ENCODE measurements at places on chromosomes 4 and X.

DNA sequence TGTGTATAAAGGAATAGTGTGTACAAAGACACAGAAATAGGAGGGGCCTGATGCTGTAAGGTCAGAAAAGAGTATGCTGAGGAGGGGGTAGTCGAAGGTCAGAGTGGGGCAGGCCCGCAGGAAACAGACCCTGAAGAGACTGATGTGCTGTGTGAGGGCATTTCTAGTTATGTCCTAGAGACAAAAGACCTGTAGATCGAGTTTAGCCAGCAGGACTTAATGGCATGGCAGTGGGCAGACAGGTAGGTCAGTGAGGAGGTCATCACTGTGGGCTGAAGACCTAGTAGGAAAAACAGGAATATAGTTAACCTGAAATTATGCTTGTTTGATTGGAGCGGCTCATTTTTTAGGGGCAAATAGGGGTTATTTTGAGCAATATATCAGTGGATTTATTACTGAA is 57.1 kb downstream of the KIAA0232 start:
- no peak for DNase-seq

DNA sequence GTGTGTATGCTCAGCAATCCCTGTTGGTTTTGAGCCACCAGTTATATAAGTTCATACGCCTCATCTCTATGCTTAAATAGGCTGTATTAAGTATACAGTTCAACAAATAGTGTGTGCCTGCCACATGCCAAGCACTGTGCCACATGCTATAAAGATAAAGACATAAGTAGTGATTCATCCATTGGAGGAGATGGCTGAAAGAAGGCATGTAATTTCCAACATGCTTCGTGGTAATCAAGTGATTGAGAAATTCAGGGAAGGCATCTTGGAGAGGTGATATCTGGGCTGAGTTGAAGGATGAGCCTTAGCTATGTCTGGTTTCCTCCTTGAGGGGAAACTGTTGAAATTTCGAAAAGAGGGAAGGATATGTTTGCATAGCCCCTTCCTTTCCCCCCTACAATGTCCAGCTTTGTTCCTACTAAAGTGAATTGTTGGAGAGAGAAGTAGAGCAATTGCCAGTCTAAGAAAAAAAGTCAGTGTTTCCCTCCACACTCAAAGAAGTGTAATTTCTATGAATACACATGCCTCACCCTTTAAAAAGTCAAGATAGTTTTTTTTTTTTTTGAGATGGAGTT is 96.5 kb downstream of the ARHGAP10 start:
- DNase-seq = no peak

DNA sequence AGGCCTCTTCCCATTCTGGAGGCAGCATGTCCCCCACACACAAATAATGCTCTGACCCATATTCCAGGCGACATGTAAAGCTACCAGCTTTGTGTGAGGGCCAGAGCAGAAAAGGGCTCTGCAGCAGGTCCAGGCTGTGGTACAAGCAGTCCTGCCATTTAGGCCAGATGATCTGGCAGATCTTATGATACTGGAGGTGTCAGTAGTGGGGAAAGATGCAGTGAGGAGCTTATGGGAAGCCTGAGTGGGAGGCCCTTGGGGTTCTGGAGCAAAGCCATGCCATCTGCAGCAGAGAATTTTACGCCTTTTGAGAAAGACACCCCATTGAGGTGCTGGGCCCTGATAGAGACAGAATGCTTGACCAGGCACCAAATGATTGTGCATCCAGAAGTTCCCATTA is 7.7 kb downstream of the SYN1 start:
- no peak for DNase-seq

DNA sequence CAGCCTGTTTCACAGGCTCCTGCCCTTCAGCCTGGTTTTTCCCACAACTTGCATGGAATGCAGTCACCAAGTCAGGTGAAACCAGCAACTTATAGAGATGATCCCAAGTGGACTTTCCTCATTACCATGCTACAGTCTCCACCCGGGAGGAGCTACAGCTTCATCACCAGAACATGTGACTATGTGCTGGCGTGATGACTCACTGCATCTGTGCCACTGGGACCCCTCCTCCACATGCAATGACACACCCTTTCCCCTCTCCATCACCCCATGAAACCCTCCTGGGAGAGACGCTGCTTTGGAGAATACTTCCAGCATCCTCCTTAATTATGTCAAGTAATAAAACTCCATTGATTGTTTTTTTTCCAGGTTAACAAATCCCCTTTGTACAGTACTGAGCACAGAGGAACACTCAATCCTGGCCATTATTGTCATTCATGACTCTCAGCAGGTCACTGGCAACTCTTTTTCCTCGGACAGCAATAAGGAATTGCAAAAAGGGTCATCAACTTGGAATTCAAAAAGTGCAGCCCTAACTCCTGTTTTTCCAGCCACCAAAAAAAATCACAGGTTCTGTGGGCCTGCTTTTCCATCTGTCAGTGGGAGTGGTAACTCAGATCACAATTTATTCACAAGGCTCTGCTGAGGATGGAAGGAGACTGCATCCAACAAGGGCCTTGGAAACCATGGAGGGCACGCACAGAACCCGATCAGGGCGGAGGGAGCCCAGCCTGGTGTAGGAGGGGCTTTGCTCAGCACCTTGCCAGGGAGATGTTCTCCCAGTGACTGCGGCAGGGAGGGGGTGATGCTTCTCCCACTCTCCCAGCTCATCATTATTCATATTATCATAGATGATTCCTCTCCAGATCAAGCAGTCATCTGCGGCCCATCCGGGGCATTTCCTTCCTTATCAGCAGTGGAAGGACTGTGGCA is 17.4 kb downstream of the QDPR start:
- DNase-seq = no peak

- no peak for DNase-seq
These were observed 82.7 kb downstream of the CCSER1 start for GRCh38 chr4:90209922-90210321.

GRCh38 chrX:132622130-132622529 is 133.3 kb upstream of the MBNL3 start:
- no peak for DNase-seq

GRCh38 chr4:153939570-153939969 is 150.7 kb upstream of the SFRP2 start:
- DNase-seq = no peak

DNA sequence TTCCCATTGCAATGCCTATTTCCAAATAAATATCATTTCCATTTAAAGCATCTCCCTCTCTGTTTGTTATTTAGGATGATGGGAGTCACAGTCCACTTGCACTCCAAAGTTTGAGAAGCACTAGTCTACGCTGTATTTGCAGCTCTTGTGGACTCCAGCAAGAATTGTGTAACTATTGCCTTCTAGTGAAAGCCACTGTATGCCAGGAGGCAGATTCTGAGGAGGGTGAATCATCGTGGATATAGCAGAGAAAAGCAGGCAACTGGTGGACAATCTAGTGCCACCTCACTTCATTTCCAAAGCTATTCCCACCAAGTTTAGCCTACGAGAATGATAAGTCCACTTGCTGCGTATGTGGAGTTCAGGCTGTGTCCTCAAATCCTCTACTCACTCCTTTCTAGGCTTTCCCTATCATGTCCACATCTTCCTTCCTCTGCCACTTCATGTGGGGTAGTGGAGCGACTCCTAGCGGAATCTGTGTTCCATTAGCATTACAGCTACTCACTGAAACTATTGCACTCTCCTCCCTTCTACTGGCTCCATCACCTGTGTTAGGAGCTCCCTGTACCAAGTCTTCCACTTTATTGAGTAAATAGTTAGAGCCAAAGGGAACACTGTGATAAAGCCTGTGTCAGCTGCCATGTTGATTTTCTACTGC is 501.8 kb upstream of the GALNT7 start:
- DNase-seq = no peak

DNA sequence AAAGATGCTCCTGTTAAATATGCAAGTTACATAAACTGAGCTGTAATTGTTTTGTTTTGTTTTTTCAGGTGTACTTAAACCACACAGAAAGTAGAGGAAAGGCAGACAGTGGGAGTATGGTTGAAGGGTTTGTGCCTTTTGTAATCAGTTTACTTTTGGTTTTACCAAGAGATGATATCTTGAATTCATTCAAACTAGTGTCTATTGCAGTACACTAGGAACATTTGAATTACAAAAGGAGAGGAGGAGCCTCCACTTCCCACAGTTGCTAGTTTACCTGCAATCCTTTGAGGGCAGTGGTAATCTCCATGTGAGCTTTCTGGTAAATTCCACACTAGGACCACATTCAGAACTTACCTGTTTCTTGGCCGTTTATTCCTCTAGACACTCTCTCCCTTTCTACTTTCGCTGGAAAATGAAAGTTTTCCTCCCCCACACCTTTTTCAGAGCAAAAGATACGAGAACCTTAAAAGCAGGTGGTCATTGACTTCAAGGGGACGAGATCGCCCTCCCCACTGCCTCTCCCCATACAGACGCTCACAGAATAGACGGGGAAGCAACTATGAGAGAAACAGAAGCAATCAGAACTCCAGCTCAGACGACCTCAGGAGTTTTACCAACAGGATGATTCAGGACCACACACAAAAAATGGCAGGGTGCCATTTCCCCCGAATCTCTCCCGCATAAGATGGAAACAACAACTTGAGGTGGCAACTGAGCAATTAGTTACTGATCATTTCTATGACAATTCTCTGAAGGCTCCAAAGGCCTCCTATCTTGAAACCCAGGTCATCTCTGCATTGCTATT is 3.3 kb downstream of the RBM47 start:
- no peak for DNase-seq

- DNase-seq = no peak
These were observed 153.2 kb upstream of the RPL34 start for GRCh38 chr4:108466936-108467902.

DNA sequence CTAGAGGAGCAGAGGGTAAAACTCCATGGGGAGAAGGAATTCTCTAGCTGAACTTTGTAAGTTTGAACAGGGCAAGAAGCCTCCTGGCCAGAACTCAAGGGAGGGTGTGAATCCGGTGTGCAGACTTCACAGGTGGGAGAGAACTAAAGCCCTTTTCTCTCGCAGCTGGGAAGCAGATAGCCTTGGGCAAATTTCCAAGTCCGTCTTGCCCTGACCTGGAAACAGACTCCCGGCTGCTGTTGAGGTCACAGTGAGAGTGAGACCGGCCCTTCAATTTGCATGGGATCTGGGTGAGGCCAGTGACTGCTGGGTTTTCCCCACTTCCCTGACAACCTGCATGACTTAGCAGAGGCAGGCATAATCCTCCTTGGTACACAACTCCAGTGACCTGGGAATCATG is 94.5 kb upstream of the ZNF827 start:
- no peak for DNase-seq

DNA sequence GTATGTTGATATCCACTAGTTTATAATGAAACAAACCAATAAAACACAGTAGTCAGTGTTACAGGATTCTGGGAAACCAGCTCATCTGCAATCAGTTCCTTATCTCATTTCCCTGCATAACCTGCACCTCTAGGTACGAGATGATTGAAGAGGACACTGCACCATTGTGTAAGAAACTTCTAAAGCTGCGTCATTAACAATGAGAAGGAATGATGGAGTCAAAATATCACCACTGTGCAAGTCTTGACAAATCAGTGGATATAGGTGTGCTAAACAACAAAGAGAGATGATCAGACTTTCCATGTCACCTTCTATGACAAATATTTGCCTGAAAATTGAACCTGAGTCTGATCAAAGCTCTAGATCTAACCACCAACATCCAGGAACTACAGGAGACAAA is 40.7 kb upstream of the DHX15 start:
- DNase-seq = no peak

DNA sequence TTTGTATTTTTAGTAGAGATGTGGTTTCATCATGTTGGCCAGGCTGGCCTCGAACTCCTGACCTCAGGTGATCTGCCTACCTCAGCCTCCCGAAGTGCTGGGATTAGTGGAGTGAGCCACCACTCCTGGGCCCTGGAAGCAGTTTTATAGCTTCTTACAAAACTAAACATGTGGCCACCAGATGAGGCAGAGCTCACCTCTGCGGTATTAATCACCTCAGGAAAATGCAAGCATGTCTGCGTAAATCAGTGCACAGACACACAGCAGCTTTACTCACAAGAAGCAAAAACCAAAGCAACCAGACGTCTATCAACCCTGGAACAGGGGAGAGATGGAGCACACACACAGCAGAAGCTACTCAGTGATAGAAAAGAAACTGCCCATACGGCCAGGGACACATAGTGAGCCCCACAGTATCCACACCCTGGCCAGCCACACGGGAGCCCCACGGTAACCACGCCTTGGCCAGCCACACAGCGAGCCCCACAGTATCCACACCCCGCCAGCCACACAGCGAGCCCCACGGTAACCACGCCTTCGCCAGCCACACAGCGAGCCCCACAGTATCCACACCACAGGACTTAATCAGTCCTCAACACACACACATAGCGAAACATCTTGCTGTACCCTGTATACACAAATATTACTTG is 30.2 kb downstream of the PPP2R3B start:
- no peak for DNase-seq

- no peak for DNase-seq
These were observed 203.0 kb downstream of the MAB21L2 start for GRCh38 chr4:150784939-150785338.

DNA sequence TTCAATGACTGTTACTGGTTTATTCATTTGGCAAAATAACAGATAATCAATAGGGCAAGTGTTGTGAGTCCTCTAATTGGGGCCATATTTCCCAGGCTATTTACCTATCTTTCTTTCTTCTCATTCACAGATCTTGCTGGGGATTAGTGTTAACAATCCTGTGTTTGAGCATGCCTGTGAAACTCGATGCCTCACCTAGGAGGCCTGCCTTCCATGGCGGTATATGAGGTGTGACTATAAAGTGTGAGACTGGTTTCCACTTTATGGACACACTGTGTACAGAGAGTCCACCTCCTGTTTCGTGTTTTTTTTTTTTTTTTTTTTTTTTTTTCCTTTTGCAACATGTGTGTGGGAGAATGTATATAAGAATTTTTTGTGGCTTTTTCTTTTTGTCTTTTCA is 199.3 kb downstream of the BMPR1B start:
- no peak for DNase-seq

DNA sequence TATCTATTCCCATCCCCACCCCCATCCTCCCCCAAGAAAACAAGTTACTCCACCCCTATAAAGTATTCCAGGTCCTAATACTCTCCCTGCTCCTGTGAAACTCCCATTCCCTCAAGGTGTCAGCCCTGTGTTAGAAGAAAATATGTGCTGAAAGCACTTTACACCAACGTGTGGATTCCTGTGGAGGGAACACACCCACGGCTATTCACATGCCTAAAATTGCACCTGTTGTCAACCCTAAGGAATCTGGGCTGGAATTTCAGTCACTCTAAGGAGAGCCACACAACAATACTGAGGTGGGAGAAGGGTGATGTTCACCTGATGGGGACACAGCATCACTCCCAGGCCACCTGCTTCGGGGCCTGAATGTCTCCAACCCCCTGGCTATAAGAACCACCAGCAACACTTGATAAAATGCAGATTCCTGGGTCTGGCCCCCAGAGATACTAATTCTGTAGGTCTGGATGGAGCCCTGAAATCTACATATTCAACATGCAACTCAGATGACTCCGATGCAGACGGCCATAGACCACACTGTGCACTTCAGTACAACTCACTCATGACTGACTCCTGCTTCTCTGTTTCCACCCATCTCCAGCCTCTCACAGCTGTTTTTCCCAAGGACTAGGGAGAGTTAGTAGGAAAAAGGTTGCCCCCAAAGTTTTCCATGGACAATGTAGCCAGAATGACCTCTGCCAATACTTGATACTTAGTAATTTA is 15.8 kb downstream of the SCD5 start:
- no peak for DNase-seq

All from CD4-positive, alpha-beta T cell treated with Interleukin-15 for 1 hour (primary cell).